Frontal cortex (tissue), 4 donors: ENCODE measurements at places on chromosomes 7 and 10.
A peak's percentile ranks its signal among the peaks of the same experiment; 100 is the strongest.

- no peak for DNase-seq
Measured at GRCh38 chr10:60821656-60822055, 43.4 kb downstream of the CDK1 start.

DNA sequence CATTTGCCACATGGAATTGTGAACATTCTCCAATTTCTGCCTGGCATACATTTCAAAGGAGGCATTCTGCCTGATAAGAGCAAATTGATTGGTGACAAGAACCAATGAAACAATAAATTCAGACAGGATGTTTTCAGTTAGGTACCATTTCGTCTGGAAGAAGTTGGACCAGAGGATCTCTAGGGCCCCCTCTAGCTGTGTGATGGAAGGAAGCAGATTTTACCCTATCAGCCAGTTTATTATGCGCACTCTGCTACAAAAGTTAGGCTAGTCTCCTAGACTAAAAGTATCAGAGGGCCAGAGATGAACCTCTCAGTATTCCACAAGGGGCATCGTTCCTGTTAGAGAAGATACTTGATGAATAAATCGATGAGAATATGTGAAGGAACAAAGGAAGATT, 118.0 kb downstream of the BUB3 start:
- DNase-seq, result no peak

DNA sequence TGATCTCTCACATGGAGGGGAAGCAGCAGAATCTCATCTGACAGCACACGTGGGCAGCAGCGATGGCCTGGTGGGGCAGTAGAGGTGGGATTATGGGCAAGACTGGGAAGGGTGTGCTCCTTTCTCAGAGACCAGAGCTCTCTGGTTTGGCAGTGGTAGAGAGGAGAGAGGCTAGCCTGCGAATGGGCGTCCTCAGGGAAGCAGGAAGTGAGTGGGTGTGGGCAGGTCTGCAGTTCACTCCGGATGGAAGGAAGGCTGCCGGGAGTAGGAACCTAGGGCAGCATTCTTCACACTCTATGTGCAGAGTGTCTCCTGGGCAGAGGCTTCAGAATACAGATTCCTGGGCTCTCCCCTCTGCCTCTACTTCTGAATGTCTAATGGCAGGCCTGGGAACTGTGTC, 162.8 kb upstream of the BMPER start:
- no peak for DNase-seq

- no peak for DNase-seq
Measured at GRCh38 chr7:30280631-30281030, 3.8 kb upstream of the ZNRF2 start.

GRCh38 chr7:128842674-128843641, 12.8 kb downstream of the FLNC start:
- DNase-seq, result no peak

- DNase-seq, result no peak
Measured at GRCh38 chr10:96683710-96684109, 36.6 kb downstream of the PIK3AP1 start.

GRCh38 chr10:112964482-112964881, 14.4 kb downstream of the TCF7L2 start:
- no peak for DNase-seq

GRCh38 chr7:26657686-26658388, 206.6 kb downstream of the SKAP2 start:
- no peak for DNase-seq

DNA sequence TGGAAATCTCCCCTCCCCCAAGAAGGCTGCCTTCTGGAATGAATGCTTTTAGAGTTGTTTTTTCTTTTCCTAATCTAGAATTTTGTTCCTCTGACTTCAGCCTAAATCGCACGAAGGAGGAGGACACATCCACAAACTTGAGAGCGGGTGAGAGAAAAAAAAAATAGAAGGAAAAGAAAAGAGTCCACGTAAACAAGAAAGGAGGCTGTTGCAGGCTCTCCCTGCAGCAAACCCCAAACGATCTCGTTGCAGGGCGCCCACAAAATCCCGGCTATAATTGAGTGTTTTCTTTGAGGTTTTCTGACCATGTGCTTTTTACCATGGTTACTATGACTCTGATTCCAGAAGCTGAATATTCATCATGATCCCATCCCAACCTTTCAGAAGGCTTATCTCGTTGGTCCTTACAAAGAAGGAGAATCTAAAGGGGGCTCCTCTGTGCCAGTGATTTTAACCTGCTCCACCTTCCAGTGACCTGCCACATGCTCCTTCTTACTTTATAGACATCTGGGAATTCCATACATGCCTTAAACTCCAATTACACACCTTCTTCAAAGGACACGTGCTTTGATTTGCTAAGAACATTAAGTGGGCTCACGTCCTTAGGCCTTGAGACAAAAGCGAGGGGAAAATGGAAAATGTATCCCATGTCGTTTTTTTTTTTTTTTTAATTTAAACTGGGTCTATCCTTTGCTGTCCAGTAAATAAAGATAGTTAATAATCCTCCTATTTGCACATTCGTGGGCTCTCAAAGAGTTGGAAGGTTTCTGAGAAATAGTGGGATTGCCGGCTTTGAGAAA, 5.8 kb downstream of the TWIST1 start:
- no peak for DNase-seq

- no peak for DNase-seq
Measured at GRCh38 chr10:102635377-102635776, 8.9 kb upstream of the TRIM8 start.

DNA sequence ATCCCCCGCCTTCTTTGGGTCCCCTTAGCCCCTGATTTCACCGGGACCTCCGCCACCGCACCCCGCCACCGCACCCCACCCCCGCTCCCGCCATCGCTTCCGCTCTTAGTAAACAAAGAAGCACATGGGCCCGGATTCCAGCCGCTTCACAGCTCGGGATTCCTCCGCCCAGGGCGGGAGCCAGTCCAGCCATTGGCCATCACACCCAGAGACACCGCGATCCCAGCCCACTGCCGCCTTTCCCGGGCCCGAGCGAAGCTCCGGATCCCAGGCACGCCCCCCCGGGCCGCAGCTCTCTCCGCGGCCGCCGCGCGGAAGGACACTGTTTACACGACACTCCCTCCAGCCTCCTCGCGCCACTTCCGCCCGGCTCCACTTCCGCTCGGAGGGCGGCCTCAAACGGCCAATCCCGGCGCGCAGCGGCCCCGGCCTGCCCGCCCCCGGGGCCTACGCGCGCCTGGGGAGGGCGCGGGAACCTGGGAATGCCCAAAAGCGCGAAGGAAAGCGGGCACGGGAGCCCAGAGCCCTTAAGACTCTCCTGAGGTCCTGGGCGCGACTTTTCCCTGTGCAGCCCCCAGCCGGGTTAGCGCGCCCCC, 679 bp downstream of the MCM7 start:
- DNase-seq, result peak; percentile 94

DNA sequence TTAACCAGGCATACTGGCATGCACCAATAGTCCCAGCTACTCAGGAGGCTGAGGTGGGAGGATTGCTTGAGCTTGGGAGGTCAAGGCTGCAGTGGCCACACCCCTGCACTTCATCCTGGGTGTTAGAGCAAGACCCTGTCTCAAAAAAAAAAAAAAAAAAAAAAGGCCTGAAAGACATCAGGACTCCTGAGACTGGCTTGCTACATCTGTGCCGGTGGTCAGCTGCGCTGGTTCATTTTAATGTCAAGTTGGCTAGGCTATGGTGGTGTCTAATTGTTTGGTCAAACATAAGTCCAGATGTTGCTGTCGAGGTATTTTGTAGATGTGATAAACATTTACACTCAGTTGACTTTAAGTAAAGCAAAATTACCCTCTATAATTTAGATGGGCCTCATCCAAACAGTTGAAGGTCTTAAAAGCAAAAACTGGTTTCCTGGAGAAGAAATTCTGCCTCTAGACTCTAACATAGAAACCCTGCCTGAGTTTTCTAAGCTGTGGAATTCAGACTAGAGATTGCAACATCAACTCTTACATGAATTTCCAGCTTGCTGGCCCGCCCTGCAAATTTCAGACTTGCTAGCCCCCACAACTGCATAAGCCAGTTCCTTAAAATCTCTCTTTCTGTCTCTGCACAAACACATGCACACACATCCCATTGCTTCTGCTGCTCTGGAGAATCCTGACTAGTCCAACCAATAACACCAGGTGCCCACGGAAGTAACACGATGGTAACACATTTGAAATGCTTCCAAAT, 18.2 kb downstream of the MYOF start:
- no peak for DNase-seq

DNA sequence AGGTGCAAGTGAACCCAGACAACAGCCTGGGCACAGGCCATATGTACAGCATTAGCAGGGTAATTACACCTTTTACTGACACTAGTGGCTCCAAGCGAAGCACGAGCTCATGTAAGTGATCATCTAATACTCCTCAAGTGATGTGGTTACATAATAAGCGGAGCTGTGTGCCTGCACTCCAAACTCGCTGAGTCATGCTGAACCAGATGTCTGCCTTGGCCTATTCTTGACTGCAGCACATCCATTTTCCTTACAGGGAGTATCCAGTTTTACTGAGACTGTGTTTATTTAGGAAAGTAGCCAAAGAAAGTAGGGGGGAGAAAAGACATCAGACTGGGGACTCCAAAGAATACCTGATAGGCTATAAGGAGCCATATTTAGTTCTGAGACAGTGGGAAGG, 90.1 kb downstream of the GRM3 start:
- DNase-seq, result no peak

DNA sequence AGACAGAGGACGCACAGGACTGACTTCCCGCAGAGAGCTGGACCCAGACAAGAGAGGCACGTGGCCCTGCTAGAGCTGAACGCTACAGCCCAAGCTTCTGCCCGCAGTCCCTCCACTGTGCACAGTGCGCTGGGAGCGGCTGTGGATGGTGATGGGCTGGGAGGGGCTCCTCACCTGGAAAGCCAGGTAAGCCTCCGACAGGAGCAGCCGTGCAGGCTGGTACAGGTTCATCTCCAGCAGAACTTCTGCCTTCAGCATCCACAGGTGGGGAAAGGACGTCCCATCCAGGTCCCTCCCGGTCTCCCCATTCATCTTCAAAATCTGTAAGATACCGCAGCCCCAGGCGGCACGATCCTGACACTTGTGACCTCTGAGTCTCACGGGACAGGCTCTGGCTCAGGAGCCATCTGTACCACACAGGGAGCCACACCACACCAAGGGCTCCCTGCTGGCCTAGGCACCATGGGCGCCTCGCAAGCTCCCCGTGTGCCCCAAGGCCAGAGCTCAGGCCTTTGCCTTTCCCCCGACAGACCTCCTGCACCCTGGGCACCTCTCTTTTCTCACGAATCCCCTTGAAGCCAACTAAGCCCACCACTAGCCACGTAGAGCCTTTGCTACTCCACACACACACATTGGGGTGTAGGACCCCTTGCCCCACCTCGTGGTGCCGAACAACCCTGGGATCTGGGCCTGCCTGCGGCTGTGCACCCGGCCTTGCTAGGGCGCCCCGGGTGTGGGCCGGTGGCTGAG, 76.3 kb downstream of the CFAP46 start:
- no peak for DNase-seq

DNA sequence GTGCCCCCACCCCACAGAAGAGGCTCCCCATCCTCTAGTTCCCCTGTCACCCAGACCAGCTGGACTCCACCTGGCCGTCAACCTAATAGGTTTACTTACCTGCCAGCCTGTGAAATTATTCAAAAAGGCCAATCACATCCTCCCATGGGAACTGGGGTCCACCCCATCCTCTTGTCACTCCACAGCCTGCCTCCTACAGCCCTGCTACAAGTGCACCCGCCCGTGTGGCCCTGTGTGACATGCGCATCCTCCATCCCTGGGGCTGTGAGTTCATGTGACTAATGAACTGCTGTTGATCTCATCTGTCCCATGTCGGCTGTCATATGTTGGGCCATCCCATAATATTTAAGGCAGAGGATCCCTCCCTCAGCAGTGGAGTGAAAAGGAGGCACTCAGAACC, 39.4 kb downstream of the AOC1 start:
- DNase-seq, result no peak

DNA sequence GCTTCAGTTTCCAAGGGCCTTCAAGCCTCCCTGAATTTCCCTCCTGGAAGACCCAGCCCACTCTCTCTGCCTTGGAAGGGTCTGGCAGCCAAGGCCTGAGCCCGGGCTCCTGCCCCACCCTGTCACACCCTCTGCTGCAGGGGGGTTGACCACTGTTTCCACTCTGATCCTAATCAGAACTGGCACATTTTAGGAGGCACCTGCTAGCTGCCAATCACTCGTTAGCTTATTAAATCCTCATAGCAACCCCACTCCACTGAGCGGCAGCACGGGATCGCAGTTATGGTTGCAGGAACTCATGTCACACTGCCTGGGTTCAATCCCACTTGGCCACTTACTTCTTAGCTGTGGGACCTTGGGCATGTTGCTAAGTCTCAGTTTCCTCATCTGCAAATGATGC, 12.9 kb downstream of the HSPB1 start:
- DNase-seq, result no peak

DNA sequence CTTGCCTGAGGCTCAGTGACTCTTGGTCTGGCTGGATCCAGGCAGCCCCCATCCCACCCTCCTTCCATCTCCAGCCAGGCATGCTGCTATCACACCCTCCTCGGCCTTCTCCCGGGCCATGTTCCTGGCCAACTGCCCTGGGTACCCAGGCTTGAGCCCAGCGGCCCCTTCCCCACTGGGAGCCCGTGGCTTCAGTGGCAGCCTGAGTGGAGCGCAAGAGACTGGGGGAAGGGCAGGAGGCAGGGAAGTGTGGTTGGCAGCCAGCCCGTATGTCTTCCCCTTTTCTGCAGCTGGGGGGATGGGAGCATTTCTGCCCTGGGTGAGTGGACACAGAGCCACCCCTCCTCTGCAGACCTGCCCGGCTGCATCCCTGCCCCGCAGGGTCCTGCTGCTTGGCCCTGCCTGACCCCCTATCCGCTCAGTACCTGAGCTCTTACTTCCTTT, 148.5 kb downstream of the ARHGAP22 start:
- peak; percentile 72 for DNase-seq

DNA sequence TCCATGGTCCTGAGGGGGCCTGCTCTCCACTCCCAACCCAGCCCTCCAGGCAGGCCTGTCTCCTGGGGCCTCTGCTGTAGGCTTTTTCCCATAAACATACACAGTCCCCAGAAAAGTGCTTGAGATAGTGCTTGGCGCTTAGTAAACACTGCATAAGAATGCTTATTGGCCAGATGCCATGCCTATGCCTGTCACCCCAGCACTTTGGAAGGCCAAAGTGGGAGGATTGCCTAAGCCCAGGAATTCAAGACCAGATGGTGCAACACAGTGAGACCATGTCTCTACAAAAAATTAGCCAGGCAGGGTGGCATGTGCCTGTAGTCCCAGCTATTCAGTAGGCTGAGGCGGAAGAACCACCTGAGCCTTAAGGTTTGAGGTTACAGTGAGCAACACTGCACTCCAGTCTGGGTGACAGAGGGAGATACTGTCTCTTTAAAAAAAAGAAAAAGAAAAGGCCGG, 24.6 kb upstream of the ASL start:
- no peak for DNase-seq

GRCh38 chr7:16309129-16309528, 112.2 kb downstream of the CRPPA start:
- DNase-seq, result no peak

DNA sequence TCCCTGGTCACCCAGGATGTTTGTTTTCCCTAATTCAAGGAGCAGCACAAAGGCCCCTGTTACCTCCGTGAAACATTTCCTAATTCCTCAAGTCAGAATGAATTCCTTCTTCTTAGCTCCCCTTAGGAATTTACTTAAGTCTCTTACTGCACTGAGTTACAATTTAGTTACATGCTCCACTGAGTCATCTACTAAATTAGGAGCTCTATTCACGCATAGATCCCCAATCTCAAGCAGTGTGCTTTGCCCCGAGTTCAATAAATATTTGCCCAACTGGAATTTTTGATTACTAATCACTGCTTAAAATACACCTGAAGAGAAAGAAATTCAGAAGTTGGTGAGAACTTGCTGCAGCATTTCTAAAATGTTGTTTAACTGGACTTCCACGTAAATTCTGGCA, 329.4 kb upstream of the MYO3A start:
- DNase-seq, result no peak
